ENCODE measurements at places on chromosomes 1 and 21.

GRCh38 chr1:223052462-223052861 is 90.6 kb downstream of the TLR5 start:
- no peak for DNase-seq

DNA sequence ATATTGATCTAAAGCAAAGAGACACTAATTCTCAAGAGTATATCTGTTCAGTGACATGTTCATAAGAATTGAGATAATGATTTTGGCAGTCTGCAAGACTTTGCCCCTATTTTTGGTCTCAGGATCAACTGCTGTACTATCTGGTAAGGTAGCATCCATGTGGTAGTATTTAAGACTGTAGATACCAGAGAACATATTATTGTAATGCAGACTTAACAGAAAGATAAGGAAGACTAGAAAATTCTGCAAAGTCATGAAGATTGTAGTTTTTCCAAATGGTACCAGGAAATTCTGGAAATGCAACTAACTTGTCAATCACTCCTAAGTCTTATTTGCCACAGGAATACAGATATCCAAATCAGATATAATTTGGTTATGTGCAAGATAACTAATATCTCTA is 35.1 kb downstream of the RNF2 start:
- DNase-seq: peak; percentile 85

GRCh38 chr21:43611598-43612369 is 47.5 kb downstream of the HSF2BP start:
- DNase-seq: peak; percentile 79

- no peak for DNase-seq
Measured at GRCh38 chr1:37034121-37035013, at the start of gene GRIK3. GRIK3 (minus strand) TSS chr1:37034515; CDS start chr1:37034108, 407 bp downstream.

- DNase-seq: no peak
Measured at GRCh38 chr1:174995121-174995520, 4.6 kb upstream of the CACYBP start.

GRCh38 chr1:29310616-29311180 is 74.4 kb downstream of the PTPRU start:
- DNase-seq: no peak

- DNase-seq: no peak
Measured at GRCh38 chr21:32562915-32563314, 22.4 kb downstream of the TCP10L start.

DNA sequence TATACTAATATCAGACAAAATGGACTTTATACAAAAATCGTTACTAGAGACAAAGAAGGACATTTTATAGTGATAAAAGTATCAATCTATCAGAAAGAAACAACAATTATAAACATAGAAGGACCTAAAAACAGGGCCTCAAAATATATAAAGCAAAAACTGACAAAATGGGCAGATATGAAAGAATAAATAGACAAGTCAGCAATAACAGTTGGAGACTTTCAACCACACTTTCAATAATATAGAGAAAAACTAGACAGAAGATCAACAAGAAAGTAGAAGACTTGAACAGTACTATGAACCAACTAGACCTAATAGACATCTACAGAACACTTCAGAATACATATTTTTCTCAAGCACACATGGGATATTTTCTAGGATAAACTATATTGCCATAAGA is 52.4 kb downstream of the MIS18A start:
- DNase-seq: no peak

- DNase-seq: peak; percentile 47
Measured at GRCh38 chr1:223364685-223365382, 858 bp upstream of the SUSD4 start.

DNA sequence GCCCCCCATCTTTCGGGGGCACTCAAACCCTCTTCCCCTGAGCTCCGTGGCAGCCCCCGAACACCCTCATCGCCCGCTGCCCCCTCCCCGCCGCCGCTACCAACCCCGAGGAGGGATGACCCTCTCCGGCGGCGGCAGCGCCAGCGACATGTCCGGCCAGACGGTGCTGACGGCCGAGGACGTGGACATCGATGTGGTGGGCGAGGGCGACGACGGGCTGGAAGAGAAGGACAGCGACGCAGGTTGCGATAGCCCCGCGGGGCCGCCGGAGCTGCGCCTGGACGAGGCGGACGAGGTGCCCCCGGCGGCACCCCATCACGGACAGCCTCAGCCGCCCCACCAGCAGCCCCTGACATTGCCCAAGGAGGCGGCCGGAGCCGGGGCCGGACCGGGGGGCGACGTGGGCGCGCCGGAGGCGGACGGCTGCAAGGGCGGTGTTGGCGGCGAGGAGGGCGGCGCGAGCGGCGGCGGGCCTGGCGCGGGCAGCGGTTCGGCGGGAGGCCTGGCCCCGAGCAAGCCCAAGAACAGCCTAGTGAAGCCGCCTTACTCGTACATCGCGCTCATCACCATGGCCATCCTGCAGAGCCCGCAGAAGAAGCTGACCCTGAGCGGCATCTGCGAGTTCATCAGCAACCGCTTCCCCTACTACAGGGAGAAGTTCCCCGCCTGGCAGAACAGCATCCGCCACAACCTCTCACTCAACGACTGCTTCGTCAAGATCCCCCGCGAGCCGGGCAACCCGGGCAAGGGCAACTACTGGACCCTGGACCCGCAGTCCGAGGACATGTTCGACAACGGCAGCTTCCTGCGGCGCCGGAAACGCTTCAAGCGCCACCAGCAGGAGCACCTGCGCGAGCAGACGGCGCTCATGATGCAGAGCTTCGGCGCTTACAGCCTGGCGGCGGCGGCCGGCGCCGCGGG is 837 bp downstream of the FOXD3 start:
- DNase-seq: peak; percentile 47

- peak; percentile 79 for DNase-seq
Measured at GRCh38 chr1:35894183-35894582, 11.2 kb downstream of the AGO1 start.

DNA sequence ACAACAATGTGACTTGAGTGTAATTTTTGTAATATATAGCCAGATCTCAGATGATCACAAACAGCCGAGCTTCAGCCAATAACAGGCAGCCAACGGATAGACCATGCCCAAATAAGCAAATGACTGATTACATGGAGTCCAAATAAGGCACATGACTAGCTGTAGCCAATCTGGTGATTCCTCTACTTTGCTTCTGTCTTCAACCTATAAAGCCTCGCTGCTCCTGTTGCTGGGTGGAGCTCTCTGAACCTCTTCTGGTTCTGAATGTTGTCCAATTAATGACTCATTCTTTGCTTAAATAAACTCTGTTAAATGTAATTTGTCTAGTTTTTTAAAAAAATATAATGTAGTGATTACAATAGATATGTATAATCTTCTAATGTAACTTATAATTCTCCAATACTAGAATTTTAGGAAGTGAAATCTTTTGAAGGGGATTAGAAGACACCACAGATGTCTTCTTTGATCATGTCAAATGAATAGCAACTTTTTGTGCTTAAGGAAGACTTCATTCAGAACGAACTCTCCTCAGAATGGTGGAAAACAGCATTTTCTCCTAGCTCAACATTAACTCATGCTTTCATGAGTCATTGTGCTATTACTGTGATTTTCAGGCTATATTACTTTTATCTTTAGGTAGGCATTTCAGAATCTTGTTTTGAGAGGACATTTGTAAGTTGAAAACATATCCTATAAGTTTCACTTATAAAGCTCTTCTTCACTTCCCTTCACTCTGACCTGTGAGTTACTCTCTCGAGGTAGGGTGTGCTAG is 857.8 kb upstream of the B3GALT2 start:
- DNase-seq: no peak

DNA sequence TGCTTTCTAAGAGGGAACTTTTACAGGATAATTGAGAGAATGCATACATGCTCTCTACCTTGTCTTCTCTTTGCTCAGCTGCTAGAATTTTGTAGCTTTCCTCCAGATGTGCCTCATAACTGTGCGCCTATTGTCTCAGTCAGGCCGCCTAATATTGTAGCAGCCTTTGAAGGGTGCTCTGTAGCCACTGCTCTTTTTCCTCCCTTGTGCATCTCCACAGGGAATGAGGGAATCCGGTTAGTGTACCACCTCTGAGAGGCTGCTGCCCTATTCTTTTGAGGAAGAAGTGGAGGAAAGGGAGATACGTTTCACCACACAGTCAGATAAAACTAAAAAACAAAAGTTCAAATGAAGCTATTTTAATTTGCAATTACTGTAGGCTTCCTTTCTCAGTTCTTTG is 22.8 kb downstream of the TTC3 start:
- no peak for DNase-seq

DNA sequence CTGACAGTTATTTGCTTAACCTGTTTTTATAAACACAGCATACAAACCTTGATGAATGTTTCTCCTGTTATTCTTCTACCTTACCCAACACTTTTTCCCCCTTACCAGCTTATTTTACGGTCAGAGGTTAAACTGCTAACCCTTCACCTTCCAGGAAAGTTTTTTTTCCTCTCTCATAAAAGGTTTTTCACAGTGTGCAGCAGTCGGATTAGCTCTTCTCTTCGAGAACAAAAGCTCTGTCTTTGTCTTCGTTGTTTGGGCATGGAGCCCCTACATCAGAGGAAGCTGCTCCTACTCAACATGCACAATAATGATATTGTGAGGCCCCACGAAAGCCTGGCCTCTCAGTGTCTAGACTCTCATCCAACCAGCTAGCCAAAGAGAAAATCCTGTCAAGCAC is 42.0 kb downstream of the DENND1B start:
- DNase-seq: no peak

DNA sequence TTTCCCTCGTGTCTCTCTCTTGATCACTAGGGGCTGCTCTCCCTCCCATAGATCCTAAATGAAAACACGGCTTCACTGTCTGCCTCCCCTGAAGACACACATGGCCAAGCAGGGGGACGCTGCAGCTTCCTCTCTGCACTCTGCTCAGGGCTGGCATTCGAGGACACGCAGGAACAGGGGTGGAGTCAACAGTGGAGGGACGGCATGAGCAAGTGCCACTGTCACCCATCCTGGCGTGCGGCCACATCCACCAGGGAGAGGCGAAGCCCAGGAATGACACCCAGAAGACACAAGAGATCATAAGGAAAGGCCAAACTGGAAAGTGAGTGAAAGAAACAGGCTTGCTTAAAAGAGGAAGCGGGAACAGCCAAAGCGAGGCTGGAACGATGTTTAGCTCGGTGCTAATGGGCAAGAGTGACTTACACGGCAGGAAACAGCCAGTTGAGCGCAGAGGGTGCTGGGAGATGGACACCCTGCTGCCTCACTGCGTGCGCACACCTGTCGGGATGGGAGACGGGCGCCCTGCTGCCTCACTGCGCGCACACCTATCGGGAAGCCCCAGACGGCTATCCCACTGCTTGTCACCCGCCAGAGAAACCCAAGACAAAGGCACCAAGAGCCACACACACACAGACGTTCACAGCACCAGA is 13.6 kb upstream of the C1QTNF12 start:
- peak; percentile 49 for DNase-seq

DNA sequence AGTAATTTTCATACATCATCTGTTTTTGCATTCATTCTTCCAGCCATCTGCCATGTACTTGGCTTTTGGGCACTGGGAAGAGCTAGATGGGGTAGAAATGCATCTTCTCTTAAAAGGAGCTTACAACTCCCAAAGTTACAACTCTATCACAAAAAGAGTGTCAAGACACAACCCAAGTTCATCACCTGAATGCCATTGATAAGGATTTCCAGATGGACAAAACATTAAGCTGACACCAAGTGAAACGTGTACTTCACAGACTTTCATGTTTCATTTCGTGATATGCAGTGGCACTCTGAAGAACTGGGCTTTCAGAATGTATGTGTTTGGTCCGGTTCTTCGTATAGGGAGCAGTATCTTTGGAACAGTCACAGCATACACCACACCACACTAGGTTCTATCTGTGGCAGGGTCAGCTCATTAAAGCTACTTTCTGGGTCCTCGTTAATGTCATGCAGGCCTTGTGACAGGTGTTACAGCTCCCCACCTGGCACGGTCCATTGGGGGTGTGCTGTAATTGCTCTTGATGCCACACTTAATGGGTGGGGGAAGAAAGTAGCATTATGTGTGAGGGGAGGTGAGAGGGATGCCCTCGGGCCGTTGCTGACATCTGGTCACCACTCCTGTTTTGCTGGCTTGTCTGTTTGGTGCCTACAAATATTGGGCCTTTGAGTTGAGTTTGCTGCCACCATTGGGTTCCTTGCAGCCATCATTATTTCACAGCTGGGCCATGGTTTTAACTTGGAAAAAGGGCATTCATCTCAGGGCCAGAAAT is 164.9 kb downstream of the NFIA start:
- peak; percentile 36 for DNase-seq

GRCh38 chr1:13593511-13594131 is 10.0 kb downstream of the PDPN start:
- DNase-seq: peak; percentile 5

- no peak for DNase-seq
Measured at GRCh38 chr1:41014871-41015270, 6.7 kb downstream of the SLFNL1 start.

DNA sequence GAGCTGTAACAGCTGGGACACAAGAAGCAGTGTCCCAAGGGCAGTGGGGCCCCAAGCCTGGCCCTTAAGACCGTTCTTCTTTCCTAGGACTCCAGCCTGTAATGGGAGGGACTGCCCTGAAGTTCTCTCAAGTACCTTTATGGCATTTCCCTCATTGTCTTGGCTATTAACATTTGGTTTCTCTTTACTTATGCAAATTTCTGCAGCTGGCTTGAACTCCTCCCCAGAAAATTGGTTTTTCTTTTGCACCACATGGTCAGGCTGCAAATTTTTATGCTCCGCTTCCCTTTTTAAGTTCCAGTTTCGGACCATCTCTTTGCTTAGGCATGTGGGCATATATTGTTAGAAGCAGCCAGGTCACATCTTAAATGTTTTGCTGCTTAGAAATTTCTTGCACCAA is 3.1 kb upstream of the MROH9 start:
- no peak for DNase-seq

GRCh38 chr1:110230381-110231199 is 20.5 kb downstream of the KCNC4 start:
- DNase-seq: no peak

DNA sequence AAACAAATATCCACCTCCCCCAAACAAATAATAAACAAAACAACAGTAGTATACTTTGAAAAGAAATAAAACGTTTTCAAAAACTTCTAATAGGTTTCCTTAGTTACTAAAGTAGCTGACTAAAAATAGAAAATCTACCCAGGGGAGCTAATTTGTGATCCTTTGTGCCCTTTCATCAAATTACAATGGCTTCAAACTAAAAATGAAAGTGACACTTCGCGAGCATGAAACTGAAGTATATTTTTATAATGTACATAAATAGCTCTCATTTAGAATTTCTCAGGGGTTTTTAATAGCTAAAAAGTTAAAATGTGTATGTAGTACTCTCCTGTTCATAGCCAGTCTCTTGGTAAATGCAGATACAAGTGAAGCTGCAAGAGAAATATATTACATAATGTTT is 78.4 kb downstream of the BRINP3 start:
- DNase-seq: no peak

DNA sequence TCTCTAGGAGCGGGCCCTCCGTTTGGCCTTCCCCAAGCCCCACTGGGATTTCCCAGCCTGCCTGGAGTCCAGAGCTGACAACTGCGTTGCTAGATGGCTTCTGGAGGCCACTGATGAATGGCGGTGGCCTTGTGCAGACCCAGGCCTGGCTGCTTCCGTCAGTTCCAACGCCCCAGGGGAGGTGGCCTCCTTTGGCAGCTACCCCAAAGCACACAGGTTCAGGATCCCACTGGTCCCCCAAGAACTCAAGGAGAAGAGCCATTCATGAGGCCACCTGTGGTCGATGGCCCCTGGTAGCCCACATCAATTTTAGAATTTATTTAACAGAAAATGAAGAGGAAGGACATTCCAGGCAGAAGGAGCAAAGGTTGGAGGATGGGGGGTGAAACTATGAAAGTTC is 85.2 kb downstream of the LACTBL1 start:
- DNase-seq: no peak
